LHCN-M2 (cell line): ENCODE measurements at places on chromosomes 11 and 22. TPM values are rescaled to one million over a fixed set of nuclear protein-coding genes. Genes with fewer than 3 reads are reported as not detected.
A peak's percentile ranks its signal among the peaks of the same experiment; 100 is the strongest.

TMPRSS4 gene
- total RNA-seq, result not detected in 2 replicates

LINC01488 gene
- total RNA-seq, result not detected in 2 replicates

PLAAT3 gene
- total RNA-seq, result 8.5 and 19.1 TPM in 2 replicates

OR52E8 gene
- total RNA-seq, result not detected in 2 replicates

PTPRCAP gene
- 0.38 and 0.75 TPM in 2 replicates for total RNA-seq

COA4 gene
- 119 and 131 TPM in 2 replicates for total RNA-seq

DNA sequence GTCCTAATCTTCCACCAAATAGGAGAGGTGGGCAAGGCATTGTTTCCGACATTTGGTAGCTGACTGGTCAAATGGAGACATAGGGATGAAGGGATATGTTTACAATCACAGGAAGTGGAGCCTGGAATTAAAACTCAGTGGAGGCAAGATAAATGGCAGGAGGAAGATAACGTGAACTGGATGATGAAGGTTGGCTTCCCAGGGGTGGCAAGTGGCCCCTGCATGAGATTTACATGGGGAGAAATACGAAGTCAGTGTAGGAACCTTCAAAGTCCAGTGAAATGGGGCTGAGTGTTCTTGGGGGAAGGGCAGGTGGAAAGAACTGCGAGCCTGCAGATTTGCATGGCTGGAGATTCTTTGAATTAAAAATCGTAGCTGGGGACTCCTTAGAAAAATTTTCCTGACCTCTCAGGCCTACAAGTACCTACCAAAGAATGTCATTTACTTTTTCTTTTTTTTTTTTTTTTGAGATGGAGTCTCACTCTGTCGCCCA, 724 bp upstream of the FOXRED2 start:
- DNase-seq, result no peak

- DNase-seq, result no peak
These were observed 14.6 kb upstream of the ADSL start for GRCh38 chr22:40331706-40332105.

DNA sequence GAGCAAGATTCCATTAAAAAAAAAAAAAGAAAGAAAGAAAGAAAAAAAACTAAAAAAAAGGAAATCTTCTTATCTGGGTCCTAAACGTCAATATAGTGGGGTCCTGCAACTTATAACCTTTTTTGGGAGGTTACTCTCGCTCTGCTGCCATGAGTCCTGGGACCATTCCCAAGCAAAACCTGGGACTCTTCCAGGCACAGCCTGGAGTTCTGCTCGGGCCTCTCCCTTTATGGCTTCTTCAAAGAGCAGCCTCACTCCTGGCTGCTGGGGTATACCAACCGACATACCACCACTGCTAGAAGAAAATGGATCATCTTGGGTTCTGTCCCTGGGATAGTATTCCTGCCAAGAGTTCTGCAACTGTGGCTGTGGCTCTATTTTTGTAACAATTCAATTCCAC, 14.1 kb upstream of the CKAP5 start:
- no peak for DNase-seq

DNA sequence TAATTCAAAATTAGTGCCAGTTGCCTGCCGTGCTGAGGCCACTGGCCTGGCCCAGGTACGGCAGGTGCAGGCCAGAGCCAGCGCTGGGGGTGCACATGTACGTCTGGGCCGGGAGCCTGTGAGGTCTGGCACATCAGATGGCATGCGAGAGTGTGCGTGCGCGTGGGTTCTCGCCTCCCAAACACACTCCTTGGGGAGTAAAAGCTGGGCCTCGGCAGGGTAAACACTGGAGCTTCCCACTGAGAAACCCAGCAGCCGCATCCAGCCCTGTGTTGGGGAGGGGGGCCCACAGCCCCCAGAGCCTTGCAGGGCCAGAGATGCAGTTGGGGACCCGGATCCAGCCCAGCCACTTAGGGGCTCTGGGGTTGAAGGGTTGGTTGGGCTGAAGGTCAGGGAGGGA, 37.8 kb downstream of the FLRT1 start:
- DNase-seq, result no peak

- peak; percentile 93 for DNase-seq
These were observed 61.0 kb upstream of the MYO18B start for GRCh38 chr22:25680956-25681355.

GRCh38 chr22:31857247-31857646, 87.1 kb upstream of the YWHAH start:
- DNase-seq, result no peak

GRCh38 chr11:33383075-33383919, 126.1 kb downstream of the HIPK3 start:
- peak; percentile 67 for DNase-seq

- DNase-seq, result peak; percentile 77
These were observed 65.5 kb downstream of the ME3 start for GRCh38 chr11:86606836-86607481.

DNA sequence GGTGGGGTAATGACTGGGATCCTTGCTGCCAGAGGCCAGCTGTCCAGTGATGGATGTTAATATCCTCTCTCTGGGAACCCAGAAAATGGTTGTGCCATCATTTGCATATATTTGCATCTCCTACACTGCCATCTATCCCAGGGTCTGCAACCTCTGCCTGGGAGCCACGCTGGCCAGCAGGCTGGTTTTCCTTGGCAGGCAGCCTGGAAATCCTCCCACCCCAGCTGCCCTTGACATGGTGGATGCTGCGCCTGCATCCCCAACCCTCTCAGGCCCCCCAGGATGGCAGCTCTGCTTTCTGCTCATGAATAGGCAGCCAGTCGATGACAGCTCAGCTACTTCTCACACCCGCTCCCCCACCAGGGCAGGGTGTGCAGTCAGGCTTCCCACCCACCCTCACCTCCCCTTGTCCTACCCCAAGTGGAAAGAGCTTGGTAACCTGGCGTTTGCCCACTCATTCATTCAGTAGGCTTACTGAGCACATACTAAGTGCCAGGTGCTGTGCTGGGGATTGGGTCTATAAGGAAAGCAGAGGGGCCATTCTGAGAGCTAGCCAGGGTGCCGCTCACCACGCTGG, 202.5 kb downstream of the TRIM29 start:
- no peak for DNase-seq

DNA sequence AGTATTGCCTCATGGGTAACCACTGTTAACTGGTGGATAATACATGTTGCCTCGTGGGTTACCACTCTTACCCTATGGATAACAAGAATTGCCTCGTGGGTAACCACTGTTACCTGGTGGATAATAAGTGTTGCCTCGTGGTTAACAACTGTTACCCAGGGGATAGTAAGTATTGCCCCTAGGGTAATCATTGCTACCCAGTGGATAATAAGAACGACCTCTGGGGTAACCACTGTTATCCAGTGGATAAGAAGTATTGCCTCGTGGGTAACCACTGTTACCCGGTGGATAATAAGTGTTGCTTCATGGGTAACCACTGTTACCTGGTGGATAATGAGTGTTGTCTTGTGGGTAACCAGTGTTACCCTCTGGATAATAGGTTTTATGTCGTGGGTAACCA, 28.1 kb upstream of the NXPE4 start:
- no peak for DNase-seq

GRCh38 chr22:38505541-38506117, 482 bp downstream of the DDX17 start:
- DNase-seq, result peak; percentile 53

DNA sequence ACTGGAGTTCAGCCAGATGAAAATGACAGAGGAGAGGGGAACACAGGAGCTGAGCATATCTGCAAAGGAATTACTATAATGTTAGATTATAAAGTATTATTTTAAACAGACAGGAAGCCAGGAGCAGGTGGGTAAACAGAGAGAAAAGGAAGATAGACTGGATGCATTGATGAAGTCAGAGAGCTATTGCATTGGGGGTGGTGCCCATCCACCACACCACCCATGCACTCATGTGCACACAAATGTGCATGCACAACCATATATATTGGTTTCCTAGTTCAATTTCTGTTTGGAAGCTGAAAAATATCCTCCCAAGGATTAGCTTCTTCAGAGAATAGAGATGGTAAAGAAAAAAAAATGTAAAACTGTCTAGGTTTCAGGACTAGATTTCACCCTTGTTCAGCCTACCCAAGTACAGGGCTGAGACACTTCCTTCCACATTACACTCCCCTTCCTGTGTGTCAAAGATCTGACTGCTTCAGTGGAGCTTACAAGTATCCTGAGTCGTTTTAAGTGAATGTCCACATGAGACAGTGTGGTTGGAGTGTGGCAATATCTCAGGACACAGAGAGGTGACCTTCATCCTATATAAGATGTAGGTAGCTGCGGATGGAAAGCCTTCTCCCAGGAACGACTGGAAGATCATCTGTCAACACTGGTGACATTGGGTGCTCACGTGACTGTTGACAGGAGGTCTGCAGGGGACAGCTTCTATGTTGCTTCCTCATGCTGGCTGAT, 12.2 kb upstream of the SMPD1 start:
- no peak for DNase-seq

- DNase-seq, result no peak
These were observed 8.7 kb downstream of the TEAD1 start for GRCh38 chr11:12682737-12683500.

DNA sequence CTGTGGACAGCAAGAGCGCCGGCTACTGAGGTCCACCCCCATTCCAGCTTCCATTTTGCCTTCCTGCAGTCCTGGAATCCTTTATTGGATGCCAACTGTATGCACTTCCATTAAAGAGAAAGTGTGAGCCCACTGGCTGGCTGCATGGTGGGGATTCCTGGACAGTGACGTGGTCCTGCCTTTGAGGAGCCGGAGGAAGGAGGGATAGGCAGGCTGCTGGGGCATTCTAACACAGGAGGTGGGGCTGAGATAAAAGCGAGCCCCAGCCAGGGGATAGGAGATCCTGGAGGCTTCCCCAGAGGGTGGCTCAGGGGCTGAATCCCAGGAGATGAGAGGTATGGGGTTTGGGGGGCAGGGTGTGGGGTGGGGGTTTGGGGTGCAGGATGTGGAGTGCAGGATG, 984.7 kb downstream of the BRD1 start:
- DNase-seq, result no peak

- DNase-seq, result no peak
These were observed 161.3 kb downstream of the LARGE1 start for GRCh38 chr22:33758961-33759360.

DNA sequence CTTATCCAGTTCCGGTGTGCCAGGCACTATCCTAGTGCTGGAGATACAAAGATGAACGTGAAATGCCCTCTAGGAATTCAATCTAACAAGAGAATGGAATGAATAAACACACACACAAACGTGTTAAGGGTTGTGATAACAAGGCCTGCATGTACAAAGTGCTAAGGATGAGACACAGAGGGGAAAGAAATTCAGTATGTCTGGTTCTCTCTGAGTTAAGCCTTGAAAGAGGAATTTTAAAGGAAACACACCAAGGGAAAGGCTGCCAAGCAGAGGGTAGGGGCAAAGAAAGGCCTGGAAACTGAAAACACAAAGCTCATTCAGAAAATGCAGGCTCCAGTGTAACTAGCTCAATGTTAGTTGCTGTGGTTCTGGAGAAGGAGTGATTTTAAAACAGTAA, 4.2 kb downstream of the CHKA start:
- no peak for DNase-seq

- no peak for DNase-seq
These were observed 161.5 kb downstream of the CACNA1I start for GRCh38 chr22:39731881-39732555.

DNA sequence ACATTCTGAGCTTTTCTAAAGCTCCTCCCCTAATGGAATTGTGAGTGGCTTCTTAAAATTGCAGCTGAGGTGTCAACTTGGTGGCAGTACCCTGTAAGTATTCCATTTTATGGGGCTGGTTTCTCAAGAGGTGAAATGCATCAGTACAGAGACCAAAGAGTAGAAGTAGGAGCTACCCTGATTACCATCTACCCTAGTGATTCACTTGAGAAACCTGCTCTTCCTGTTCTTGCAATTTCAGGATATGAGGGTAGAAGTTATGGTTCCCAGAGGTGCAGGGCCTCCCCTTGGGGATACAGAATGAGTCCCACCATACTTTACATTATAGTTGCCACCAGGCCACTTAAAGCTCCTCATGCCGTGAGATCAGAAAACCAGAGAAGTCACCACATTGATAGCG, 944.6 kb downstream of the OPCML start:
- no peak for DNase-seq

DNA sequence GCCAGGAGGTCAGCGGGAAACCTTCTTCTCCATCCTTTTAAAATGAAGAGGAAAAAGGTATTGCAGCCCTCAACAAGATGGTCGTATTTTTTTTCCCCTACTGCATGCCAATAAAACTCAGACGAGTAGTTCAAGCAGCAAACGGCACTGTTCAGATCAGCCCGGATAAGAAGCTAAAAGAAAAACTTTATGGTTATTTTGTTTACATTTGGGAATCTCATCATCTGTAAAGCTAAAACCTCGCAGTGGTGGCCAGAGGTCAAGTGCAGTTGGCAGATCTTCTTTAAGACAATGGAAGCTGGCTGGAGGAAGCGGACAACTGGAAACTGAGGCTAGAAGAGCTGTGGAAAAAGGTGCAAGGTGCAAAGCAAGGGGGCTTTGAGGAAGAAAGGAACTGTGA, 31.0 kb upstream of the CHRM4 start:
- no peak for DNase-seq

- DNase-seq, result no peak
These were observed 29.5 kb upstream of the RAB1B start for GRCh38 chr11:66238786-66239413.

GRCh38 chr11:10641177-10641911, 52.2 kb downstream of the IRAG1 start:
- DNase-seq, result no peak

- DNase-seq, result no peak
These were observed 159.1 kb upstream of the ZBED5 start for GRCh38 chr11:11016943-11017342.

- no peak for DNase-seq
These were observed 71.5 kb downstream of the WNT7B start for GRCh38 chr22:45905326-45905923.

DNA sequence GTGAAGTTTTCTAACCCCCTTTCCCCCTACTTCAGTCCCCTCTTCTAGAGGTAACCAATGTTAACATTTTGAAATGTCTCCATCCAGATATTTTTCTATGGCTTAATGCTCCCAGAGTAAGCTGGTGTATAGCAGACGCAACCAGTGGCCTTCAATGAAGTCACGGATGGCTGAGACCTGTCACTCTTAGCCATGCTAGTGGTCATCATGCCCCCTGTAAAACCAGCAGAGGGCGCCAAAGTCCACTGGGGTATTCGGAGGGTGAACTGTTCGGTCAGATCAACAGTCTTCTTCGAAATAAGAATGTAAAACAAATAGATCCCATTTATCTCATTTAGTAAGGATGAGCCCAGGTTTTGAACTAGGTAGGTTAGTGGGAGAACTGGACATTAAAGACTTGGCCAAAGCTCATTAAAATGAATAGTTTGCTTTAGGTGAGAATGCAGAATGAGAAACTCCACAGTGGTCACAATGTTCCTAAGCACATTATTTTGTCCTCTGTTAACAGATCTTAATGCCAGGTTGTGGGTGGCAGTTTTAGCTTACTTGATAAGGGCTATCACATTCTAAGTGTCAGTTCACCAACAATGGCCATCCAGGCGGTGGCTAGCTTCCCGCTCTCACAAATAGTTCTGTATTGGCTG, 8.6 kb upstream of the MMP8 start:
- DNase-seq, result peak; percentile 46
